ENCODE measurements at places on chromosomes 13 and 19. TPM values are rescaled to one million over a fixed set of nuclear protein-coding genes. Genes with fewer than 3 reads are reported as not detected.

DNA sequence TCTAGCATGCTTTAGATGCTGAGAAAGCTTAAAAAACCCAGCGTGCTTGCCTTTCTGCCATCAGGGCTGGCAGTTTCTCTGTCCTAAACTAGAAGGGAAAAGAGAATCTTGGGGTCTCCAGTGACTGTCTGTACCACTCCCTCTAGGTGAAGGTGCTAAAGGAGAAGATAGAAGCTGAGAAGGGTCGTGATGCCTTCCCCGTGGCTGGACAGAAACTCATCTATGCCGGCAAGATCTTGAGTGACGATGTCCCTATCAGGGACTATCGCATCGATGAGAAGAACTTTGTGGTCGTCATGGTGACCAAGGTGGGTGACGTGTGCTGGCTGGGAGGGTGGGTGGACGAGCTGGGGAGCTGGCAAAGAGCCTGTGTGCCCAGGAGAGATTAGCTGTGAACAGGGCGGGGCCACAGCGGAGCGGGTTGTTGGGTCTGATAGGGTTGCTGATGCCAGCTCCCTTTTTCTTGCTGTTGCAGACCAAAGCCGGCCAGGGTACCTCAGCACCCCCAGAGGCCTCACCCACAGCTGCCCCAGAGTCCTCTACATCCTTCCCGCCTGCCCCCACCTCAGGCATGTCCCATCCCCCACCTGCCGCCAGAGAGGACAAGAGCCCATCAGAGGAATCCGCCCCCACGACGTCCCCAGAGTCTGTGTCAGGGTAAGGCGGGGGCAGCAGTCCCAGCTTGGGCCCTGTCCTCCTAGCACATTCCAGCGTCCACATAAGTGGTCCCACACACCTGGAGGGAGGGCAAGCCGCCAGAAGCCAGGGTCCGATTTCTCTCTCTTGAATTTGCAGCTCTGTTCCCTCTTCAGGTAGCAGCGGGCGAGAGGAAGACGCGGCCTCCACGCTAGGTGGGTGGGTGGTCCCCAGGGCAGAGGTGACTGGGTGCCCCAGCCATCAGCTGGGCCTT is 2.3 kb downstream of the RAD23A start:
- no peak overlapping the region for H3K27ac ChIP-seq
- H3K4me3 ChIP-seq: peak overlapping the region; percentile 65
- H3K36me3 ChIP-seq: peaks cover 43% of the 10 kb centered on the region
- H3K4me1 ChIP-seq: peaks cover 14% of the 10 kb centered on the region
- H3K27me3 ChIP-seq: peaks cover 13% of the 10 kb centered on the region
- DNase-seq: no peak

DNA sequence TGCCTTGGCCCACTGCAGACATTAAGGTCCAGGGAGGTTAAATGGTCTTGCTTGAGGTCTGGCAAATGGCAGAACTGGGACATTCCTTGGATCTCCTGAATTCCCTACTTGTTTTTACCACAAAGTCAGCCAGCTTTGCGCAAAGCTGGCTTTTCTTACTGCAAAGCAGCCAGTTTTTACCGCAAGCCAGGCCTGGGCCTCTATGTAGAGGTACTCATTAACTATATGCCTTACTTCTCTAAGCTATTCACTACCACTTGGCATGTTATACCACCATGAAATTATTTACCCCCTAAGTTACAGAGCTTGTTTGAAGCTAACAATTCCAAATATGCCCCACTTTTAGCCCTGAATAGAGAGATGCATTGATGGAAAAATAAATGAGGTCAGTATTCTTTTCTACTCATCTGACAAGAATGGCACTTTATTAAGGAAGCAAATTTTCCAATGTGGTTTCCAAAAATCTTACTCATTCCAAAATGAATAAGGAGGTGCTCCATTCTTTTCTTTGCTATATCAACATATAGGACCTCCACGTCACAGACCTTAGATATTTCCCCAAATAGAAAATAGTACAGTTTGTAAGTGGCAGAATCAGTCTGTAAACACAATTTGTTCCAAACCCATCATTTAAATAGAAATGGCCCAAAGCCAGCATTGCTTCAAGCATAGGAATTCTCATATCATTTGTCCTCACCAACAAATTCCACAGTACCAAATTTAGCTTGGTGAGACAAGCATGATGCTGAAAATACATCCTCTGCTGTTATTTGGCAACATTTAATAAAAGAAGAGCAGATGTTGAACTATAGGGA is 143.9 kb upstream of the TSC22D1 start:
- DNase-seq: no peak
- H3K36me3 ChIP-seq: no peaks in the 10 kb centered on the region
- H3K27ac ChIP-seq: no peak overlapping the region
- no peaks in the 10 kb centered on the region for H3K4me1 ChIP-seq
- no peak overlapping the region for H3K4me3 ChIP-seq

DNA sequence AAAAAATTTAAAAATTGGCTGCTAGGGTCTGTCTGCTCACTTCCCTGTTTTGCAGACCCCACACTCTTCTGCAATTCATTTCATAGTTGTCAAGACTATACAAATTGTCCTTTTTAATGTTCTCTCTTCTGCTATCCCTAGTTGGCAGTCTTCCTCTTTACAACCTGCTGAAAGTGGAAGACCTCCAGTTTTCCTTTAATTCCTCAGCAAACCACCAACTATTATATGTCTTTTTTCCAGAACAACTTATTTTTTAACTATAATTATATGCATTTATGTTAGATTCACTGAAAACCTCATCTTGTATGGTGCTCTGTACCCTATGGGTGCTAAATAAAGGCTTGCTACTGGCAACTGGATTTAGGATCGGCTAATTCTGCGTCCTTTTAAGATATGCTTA is 1.1 kb upstream of the PHF11 start:
- H3K27me3 ChIP-seq: peaks cover 4% of the 10 kb centered on the region
- no peak overlapping the region for H3K4me3 ChIP-seq
- no peak overlapping the region for H3K27ac ChIP-seq
- H3K36me3 ChIP-seq: peaks cover 3% of the 10 kb centered on the region
- no peak for DNase-seq

The HIF3A gene
- total RNA-seq: 54.2 TPM

- peaks cover 20% of the 10 kb centered on the region for H3K36me3 ChIP-seq
- H3K27ac ChIP-seq: peak overlapping the region; percentile 9
- peak; percentile 29 for DNase-seq
Observed at GRCh38 chr19:40578442-40578908, 1.8 kb downstream of the SHKBP1 start.

DNA sequence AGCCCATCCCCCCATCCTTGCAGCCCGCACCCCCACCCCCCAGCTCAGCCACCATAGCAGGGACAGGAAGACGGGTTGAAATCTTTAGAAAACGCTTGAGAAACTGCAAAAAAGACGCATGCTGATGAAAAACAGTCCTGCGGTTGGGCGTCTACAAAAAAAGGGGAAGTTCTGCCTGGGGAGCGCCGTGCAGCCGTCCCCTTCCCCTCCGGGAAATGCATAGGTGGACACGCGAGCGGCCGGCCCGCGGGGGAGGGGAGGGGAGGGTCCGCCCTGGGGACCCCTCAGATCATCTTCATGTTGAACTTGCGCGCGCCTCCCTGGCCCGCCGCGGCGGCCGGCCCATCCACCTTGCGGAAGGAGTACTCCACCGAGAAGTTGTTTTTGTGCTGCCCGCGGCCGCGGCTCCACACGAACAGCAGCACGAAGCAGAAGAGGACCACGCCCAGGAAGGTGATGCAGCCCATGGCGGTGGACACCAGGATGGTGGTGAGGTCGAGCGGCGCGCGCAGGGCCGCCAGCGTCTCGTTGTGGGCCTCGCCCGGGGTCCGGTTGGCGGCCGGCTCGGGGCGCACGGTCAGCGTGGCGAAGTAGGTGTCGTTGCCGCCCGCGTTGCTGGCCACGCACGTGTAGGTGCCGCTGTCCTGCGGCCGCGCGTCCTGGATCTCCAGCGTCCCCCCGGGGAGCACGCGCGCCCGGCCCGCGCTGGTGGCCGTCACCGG is 7.9 kb upstream of the PEAK3 start:
- H3K36me3 ChIP-seq: no peaks in the 10 kb centered on the region
- H3K4me1 ChIP-seq: peaks cover 7% of the 10 kb centered on the region
- H3K27me3 ChIP-seq: peaks cover 11% of the 10 kb centered on the region
- no peak overlapping the region for H3K4me3 ChIP-seq
- no peak for DNase-seq

DNA sequence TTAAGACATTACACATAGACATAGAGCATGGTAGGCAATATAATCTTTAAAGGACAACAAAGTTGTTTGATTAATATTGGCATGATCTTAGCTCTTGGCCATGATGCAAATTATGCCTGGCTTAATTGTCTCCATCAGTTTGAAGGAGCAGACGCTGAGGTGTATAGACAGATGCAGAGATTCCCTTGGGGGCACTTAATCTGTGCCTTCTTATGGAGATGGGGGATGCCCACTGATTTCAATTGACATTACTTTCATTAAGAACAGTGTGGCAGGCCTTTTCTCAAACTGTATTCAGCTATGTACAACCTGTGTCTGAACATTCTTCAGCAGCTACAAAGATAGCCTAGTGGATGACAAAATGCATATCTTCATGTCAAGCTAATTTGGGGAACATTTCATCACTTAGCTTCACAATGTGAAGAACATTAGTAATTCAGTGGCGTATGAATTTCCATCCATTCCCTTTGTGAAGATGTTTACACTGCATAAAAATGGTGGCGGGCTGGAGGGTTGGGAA is 85.3 kb upstream of the MYCBP2 start:
- H3K4me3 ChIP-seq: no peak overlapping the region
- no peaks in the 10 kb centered on the region for H3K27me3 ChIP-seq
- H3K36me3 ChIP-seq: no peaks in the 10 kb centered on the region

DNA sequence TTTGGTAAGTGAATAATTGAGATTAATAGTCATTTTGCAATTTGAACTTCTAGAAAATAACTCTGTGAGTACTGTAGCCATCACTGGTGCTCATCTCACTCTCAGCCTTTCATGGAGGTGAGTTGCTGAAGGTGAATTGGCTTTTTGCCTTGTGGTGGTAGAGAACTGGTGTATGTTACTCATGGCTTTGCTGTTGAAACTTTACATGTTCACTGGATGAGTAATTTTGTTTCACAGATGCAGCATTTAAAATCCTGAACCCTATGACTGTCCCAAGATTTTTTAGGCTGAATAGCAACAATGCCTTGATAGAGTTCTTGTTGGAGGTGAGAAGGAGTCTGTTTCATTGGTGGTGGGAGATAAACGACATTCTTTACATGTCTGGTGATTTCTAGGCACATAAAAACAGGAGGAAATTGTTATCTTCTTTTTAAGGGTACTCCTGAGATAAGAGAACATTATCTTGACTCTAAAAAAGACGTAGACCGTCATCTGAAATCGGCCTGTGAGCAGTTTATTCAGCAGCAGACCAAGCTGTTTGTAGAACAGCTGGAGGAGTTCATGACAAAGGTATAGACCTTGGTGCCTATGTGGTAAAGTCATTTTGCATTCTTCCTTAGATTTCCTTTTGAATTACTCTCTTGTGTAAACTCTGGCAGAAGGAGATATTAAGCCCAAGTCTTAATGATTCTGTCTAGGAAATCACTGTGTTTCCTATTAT is 53.9 kb downstream of the COG3 start:
- no peak overlapping the region for H3K4me3 ChIP-seq
- no peaks in the 10 kb centered on the region for H3K27me3 ChIP-seq
- DNase-seq: no peak
- H3K27ac ChIP-seq: no peak overlapping the region

The PSG4 gene
- not detected for total RNA-seq

The SLC6A16 gene
- 4.0 TPM for total RNA-seq

DNA sequence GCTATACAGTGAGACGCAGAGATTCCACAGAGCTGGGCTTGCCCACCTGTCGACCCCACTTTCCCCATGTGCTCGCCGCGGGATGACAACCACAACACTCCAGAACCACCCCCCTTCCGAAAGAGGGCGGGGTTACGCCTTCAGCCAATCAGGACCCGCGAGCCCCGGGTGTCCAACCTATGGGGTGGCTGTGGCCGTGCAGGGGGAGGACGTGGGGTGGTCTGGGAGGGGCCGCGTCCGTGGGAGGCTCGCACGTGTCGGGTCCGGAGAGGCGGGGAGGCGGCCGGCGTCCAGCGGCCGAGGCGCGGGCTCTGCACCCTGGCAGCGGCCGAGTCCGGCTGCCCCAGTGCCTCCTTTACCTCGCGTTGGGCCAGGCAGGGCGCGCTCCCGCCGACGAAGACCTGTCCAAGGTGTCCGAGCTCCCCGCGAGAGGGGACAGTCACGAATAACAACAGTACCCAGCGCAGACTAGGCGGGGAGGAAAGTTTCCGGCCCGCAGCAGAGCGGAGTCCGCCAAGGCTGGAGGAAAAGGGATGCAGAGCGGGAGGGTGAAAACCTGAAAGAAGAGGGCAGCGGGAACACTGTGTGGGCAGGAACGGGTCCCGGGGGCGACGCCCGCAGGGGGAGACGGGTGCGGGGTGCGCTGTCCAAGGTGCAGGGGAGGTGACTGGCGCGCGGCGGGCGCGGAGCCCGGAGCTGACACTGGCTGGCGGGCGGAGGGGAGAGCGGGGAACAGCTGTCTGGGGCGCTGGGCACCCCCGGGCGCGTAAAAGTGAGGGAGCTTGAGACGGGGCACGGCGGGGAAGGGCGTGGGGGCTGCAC is 911 bp downstream of the ENOX1 start:
- H3K27me3 ChIP-seq: peaks cover 11% of the 10 kb centered on the region
- H3K4me3 ChIP-seq: peak overlapping the region; percentile 91
- peak overlapping the region; percentile 38 for H3K27ac ChIP-seq
- H3K36me3 ChIP-seq: no peaks in the 10 kb centered on the region
- DNase-seq: peak; percentile 67

The RASAL3 gene
- 1.5 TPM for total RNA-seq

DNA sequence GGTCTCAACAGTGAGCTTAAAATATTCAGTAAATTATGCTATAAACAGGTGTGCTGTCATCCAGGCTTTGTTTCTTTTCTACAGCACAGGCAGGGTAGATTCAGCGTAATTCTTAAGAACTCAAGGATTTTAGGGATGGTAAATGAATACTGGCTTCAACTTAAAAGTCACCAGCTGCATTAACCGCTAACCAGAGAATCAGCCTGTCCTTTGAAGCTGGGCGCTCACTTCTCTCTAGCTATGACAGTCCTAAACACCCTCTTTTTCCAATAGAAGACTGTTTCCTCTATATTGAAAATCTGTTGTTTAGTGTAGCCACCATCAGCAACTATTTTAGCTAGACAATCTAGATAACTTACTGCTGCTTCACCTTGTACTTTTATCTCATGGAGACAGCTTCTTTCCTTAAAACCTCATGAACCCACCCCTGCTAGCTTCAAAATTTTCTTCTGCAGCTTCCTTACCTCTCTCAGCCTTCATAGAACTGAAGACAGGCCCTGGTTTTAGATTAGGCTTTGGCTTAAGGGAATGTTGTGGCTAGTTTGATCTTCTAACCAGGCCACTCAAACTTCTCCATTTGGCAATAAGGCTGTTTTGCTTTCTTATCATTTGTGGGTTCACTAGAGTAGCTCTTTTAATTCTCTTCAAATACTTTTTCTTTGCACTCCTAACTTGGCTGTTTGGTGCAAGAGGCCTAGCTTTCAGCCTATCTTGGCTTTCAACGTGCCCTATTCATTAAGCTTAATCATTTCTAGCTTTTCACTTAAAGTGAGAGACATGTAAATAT is 89.5 kb downstream of the USP12 start:
- no peak overlapping the region for H3K27ac ChIP-seq
- H3K4me1 ChIP-seq: peaks cover 9% of the 10 kb centered on the region
- no peak for DNase-seq

GRCh38 chr13:79374578-79374977 is 31.5 kb downstream of the RBM26 start:
- DNase-seq: no peak
- H3K4me1 ChIP-seq: no peaks in the 10 kb centered on the region
- no peak overlapping the region for H3K4me3 ChIP-seq
- H3K36me3 ChIP-seq: peaks cover 7% of the 10 kb centered on the region
- H3K27ac ChIP-seq: peak overlapping the region; percentile 5

The HOMER3 gene
- 222 TPM for total RNA-seq

- H3K27me3 ChIP-seq: peaks cover 8% of the 10 kb centered on the region
- H3K27ac ChIP-seq: no peak within 1 kb of the TSS
- no peaks in the 10 kb centered on the region for H3K36me3 ChIP-seq
- no peak for DNase-seq
- peak within 1 kb of the TSS; percentile 80 for H3K4me3 ChIP-seq
- peaks cover 7% of the 10 kb centered on the region for H3K4me1 ChIP-seq
Observed at GRCh38 chr19:13506471-13506820, at the start of gene CACNA1A. Gene CACNA1A, minus strand, starts transcription at chr19:13506479. Its CDS starts 255 bp downstream, at chr19:13506224.

Data from endothelial cell (in vitro differentiated cells).